ENCODE measurements at places on chromosomes 2 and 18. TPM values are rescaled to one million over a fixed set of nuclear protein-coding genes. Genes with fewer than 3 reads are reported as not detected.

The IL1RL1 gene
- 0.41 TPM for polyA plus RNA-seq

DNA sequence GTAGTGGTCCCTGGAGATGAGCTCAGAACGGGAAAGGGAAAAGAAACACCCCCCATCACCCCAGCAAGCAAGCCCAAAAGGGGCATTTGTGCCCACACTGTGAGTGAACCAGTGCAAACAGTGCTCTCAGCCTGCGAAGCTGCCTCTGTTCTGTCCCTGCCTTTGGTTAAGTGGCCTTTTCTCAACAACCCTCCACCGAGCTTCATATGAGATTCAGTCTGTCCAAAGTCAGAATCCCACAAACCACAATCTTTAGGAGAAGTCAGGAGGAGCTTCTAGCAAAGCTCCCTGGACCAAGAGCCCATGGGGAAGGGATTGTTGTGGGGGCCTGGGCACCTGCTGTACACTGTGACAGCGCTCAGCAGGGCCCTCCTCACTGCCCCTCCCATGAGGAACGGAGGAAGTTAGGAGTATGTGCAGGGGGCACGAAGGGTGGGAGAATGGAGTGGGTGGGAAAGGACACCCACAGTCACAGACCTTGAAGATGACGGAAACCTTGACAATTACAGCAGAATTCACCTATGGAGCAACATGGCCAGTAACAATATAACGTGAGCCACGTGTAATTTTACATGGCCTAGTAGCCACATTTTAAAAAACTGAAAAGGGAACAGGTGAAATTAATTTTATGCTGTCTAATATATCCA lies 119.5 kb downstream of the SMAD7 start:
- DNase-seq: no peak

DNA sequence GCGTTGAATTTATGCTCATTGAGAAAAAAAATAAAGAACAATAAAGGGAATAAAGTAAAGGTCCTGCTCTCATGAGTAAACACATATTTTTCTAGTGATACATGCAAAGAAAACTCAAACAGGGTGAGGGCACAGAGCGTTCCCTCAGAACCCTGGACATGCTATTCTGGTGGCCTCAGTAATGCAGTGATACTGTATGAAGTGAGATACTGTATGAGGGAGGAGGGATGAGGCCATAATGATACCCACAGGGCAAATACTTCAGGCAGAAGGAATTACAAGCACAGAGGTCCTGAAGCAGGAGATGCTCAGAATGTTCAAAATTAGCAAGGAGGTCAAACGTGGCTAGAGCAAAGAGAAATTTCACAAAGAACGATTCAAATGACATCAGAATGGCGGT lies 28.4 kb upstream of the RNU4ATAC start:
- no peak for DNase-seq

DNA sequence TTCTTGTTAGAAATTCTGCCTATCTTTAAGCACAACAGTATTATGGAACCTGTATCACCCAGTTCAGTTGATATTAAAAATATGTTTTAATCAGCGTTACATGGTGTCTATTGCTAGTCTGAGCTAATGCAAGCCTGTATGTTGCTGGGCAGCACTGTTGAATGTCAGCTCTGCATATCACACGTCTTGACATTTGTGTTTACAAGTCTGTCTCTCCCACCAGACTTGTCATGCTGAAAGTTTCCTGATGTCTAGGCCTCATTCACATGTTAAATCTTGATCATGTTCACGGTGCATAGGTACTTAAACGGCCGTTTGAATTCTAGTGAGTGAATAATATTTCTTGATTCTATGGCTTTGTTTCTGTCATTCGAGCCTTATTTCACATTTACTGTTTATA lies 385.0 kb downstream of the SOCS6 start:
- DNase-seq: no peak

DNA sequence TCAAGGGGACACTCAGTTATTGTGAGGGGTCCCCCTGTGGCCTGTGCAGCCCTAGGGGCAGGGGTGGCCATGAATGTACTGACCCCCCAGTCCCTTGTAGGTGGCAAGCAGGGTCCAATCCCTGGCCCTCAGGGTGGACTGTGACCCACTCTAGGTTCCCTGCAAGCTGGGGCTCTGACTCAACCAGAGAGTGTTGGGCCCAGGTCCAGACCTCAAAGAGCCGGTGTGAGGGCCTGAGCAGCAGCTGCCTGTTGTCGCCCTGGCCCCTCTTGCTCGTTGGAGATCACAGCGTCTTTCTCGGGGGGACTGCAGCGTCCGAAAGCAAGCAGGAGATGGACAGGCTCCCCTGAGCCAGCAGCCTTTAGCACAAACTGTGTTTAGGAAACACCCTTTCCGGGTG lies 66.8 kb upstream of the ATG16L1 start:
- DNase-seq: no peak

DNA sequence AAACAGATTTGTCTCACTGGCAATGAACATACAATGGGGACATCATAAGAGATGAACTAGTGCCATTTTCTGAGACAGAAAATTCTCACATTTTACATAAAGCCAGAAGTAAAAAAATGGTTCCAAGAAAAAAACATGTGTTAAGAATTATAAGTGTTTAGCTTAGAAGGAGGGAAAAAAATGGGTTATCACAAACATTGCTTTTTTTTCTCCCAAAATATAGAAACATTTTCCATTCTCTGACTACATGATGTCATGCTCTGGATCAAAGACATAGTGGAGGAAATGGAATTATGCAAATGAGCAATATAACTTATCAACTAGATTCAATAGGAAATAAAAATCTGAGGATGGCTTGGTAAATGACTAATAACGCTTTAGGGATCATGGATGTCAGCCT lies 49.8 kb downstream of the SPATS2L start:
- no peak for DNase-seq

- DNase-seq: no peak
Observed at GRCh38 chr2:235521844-235522243, 28.0 kb downstream of the AGAP1 start.

GRCh38 chr2:60780721-60781120 lies 24.7 kb downstream of the PAPOLG start:
- no peak for DNase-seq

DNA sequence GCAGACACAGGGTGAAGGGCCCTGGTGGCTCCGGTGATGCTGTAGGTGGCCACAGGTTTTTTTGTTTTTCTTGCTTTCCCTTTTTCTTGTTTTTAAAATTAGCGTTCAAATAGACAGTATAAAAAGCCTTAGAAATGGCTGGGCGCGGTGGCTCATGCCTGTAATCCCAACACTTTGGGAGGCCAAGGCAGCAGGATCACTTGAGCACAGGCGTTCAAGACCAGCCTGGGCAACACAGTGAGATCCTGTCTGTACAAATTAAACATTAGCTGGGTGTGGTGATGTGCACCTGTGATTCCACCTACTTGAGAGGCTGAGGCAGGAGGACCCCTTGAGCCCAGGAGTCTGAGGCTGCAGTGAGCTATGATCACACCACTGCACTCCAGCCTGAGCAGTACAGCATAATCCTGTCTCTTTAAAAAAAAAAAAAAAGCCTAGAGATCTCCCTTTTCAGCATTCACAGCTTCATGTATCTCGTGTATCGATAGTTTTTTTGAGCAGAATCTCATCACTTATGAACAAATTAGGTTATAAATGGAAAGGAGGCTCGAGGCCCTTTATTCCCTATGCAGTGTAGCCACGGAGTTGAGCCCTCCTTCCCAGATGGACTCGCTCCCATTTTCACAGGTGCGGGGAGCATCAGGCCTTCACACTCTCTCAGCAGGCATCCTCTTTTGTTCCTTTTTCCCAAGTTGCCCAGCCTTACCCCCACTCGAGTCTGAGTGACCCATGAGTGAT lies 50.8 kb downstream of the EMILIN2 start:
- DNase-seq: no peak

GRCh38 chr2:151774506-151774905 lies 40.2 kb upstream of the NEB start:
- no peak for DNase-seq

DNA sequence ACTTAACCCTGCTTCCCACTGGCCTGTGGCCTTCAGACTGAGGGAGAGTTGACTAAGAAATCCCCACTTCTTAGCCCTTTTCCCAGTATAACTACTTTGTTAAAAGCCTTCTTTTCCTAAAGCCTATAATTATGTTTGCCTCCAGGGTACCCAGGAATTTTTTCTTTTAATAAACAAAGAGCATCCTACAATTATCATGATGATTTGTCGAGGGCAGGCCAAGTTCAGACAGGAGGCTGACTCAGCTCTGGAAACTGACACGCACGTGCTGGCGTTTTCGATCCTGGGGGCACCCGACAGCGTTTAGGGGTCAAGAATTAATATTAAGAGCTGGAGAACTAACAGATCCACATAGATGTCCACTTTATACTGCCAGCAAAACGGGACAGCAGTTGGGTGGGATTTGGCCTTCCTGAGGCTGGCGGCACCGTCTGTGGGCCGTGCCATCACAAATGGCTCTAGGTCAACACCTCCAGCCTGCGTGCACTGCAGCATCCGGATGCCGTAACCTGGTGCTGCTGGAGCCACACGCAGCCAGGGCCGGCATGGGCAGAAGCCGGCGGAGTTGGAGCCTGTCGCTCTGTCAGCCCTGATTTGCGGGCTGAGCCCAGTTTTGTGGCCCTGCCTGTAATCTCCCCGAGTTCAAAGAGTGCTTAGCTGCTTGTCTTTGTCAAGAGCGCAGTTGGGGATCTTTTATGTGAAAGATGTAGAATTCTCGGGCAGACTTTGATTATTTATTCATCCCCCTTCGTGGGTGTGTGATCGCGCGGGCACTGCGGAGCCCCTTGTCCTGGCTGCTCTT lies 191.0 kb downstream of the GLI2 start:
- no peak for DNase-seq

GRCh38 chr2:224359569-224359968 lies 42.3 kb downstream of the FAM124B start:
- no peak for DNase-seq

The MEP1B gene
- polyA plus RNA-seq: 0.20 TPM
